ENCODE measurements at places on chromosomes 16 and 17.

DNA sequence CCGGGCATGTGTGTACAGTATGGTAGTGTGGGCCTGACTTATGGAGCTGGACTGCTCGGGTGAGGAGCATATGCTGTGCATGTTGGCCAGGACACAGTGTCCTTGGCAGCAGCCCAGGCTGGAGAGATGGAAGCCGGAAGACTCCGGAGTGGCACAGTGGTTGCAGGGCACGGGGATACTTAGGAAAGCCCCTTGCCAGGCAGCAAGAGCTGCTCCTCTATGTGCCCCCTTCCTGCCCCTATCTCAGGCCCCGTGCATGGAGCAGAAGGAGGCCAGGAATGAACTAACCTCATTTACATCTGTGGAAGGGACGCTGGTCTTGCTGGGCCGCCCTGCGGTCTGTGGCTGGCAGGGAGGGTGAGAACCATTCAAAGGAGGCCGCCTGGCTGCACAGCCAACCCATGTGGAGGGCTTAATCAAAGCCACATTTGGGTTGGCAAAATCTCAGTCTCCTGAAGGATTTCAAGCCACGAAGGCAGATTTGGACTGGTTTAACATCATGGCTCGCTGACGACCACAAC lies 32.2 kb upstream of the RCVRN start:
- no peak for DNase-seq

DNA sequence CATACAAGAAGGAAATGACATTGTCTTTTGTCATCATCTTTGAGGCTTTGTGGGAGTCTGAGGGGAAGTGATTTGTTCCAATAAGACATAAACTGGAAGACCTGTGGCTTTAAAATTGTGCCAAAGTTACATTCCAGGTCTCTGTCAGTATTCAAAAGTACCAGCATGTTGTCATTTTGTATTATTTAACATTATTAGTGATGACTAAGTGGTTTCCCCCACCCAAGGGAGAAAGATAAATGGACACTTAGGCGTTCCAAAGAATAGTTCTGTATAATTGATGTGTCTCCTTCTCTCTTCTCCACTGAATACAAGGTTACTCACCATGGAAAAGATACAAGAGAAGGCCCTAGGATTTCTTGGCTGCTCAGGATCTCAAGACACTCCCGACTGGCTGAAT lies 3.8 kb downstream of the CFAP97D1 start:
- no peak for DNase-seq

- DNase-seq, result no peak
Measured at GRCh38 chr16:55273356-55273755, 50.6 kb upstream of the IRX6 start.

GRCh38 chr17:42640121-42640520 lies 19.0 kb upstream of the TUBG2 start:
- DNase-seq, result no peak

- DNase-seq, result no peak
Measured at GRCh38 chr16:81586417-81586816, 141.8 kb downstream of the CMIP start.

- DNase-seq, result no peak
Measured at GRCh38 chr16:67723151-67723910, 4.2 kb upstream of the GFOD2 start.

DNA sequence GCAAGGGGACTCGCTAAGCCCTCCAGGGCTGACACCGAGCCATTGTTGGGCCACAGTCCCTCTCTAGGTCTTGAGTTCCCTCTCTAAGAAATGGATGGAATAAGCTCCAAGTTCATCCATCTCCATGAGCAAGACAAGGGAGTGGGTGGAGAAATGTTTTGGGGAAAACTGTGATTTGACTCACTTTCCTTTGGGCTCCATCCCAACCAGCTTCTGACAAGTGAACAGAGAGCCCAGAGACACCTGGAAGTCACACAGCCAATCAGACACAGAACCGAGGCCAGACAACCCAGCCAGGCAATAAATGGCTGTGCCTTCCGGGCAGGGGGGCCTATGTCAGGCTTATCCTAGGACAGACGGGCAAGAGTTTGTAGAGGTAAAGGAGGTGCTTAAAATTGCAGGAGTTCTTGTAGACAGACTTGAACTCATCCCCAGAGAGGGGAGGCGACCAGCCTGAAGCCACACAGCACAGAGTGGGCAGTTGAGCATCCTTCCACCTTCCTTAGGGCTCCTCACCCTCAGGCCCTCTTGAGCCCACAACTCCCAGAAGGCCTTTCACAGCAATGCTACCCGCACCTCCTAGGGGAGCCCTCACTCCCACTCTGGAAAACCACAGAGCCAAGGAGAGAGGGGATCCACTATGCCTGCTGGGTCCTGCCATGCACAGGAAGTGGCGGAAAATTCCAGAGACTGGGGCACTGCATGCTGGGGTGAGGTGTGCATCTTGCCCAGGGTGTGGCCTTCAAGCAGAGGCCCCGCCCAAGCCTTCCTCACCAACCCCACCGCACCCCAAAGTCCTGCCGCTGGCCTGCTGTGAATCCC lies 9.5 kb upstream of the FAM83G start:
- no peak for DNase-seq

GRCh38 chr16:47888142-47888541 lies 267.7 kb downstream of the ABCC12 start:
- no peak for DNase-seq

GRCh38 chr17:49964303-49964768 lies 4.7 kb upstream of the DLX4 start:
- DNase-seq, result no peak

- DNase-seq, result no peak
Measured at GRCh38 chr16:22633280-22633679, 122.6 kb downstream of the NPIPB5 start.

DNA sequence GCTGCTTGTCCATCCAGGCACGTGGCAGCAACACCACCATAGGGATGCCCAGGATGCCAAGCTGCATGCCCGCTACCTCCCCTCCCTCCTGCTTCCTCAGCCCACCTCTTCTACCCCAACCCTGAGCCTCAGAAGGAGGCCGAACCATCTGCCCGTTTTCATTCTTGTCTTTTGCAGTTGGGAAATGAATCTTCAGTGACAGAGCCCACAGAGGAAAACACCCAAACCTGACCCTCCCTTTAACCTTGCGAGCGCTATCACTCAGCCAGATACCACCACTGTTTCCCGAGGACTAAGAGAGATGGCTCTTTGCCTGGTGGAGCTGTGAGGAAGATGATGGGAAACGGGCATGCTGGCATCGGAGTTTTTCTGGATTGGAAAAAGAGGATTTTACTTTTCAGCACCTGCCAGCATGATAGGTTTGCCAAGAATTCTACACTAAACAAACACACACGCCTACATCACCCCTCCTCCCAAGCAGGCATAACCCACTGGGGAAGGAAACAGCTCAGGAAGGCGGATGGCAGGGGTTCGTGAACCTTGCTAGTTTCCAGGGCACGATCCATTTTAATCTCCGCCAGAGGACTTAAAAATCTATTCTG lies 457.4 kb downstream of the SLC39A11 start:
- DNase-seq, result no peak

DNA sequence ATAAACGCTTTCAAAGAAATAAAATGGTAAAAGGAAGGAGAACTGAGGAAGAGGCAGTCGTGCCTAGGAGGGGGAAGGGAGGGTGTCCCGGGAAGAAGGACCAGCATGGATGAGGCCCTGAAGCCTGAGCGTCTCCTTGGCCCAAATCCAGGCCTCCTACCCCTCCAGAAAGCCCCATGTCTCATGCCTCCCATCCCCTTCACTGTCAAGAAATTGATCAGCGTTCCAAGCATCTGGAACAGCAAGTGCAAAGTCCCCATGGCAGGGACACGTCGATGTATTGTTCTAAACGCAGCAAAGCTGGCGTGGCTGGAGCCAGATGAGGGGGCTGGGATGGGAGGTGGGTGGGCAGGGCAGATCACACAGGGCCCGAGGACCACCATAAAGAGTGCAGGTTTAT lies 22.6 kb downstream of the SEC14L5 start:
- DNase-seq, result no peak

- no peak for DNase-seq
Measured at GRCh38 chr16:31360251-31360650, 5.3 kb downstream of the ITGAX start.

DNA sequence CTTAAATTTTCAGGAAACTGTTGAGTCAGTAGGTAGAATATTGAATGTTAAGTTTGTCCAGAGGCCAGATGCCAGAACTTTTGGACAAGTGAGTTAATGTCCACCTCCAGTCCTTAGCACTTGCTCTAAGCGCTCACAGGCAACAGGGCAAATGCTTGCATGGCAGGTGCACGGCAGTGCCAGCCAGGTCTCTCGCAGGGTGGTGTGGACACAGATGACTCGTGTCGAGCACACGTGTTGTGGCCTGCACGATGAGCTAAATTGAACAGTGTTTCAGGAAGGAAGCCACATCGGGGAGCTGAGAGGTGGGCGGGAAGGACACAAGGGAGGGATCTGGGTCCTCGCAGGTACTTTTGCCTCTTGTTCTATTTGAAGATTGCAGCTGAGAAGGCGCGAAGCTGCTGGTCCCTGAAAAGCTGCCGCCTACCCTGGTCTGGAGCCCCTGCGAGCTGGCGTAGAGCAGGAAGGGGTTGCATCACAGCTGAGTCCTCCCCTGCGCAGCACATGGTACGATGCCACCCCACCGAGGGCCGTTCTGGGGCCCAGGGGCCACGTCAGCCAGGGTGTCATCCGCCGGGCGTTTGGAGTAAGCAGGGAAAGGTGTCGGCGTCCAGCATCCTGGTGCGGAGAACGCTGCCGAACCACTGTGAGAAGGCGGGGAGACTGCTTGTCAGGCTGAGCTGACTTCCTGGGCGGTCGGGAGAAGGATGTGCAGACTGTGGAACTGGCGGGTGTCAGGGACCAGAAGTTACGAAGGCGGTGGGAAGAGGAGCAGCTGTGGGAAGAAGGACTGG lies 6.3 kb downstream of the RAB40C start:
- no peak for DNase-seq

GRCh38 chr16:87424266-87424665 lies 32.1 kb downstream of the MAP1LC3B start:
- DNase-seq, result no peak

- DNase-seq, result peak; percentile 56
Measured at GRCh38 chr17:45385331-45385997, 47.2 kb downstream of the ARHGAP27 start.

- no peak for DNase-seq
Measured at GRCh38 chr17:72600934-72601333, 480.1 kb downstream of the SOX9 start.

GRCh38 chr17:3004925-3005324 lies 58.5 kb downstream of the OR1D5 start:
- DNase-seq, result no peak

DNA sequence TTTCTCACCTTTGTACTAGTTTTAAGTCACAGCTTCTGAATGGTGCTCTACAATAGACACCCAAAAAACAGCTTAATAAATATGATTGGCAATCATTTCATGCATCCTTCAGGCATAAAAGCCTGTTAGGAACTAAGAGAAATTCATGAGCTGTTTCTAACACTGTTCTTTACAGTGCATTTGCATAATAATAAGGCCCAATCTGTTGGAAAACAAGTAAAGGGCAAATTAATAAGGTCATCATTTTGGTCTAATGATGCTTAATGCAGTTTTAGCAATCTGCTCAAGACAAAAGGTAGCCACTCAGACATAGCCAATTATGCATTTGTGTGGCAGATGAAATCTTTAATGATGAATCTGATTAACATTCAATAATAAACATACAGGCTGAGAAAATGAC lies 55.5 kb upstream of the NACA2 start:
- no peak for DNase-seq

GRCh38 chr17:74800531-74800930 lies 24.4 kb upstream of the NAT9 start:
- no peak for DNase-seq

DNA sequence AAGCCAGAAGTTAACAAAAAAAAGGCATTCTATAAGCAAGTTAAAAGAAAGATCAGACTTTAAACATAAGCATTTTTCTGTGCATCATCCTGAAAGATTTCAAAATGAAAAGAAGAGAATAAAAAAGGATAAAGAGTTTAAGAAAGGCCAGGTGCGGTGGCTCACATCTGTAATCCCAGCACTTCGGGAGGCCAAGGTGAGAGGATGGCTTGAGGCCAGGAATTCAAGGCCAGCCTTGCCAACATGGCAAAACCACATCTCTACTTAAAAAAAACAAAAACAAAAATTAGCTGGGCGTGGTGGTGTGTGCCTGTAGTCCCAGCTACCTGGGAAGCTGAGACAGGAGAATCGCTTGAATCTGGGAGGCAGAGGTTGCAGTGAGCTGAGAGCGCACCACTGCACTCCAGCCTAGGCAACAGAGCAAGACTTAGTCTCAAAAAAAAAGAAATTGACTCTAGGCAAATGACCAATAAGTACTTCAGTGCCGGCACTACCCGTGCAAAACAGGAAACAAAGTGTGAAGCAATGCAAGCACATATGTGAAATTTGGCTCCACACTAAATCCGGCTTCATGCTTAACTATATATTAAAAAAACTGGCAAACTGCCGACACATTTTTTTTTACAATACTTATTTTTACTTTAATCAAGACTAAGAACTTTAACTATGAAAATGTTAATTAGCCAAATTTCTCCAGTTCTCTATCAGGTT lies 83.2 kb upstream of the C17orf78 start:
- DNase-seq, result no peak

GRCh38 chr17:78977997-78978973 lies 1.4 kb downstream of the LGALS3BP start:
- no peak for DNase-seq

DNA sequence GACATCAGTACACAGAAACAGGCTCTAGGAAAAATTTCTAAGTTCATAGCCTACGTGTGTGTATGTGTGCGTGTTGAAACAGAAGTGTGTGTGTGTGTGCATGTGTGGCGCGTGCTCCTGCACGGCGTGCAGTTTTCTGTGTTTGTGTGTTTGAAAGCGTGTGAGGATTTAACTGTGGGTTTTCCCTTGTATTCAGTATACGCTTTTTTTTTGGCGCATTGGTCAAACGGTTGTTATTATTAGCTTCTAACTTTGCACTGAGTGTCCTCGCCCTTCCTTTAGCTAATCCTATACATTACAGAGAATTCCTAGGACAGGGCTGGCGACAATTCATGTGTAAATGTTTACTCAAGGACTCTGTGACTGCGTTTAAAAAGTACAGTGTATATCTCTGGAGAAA lies 23.0 kb downstream of the TMC6 start:
- no peak for DNase-seq

DNA sequence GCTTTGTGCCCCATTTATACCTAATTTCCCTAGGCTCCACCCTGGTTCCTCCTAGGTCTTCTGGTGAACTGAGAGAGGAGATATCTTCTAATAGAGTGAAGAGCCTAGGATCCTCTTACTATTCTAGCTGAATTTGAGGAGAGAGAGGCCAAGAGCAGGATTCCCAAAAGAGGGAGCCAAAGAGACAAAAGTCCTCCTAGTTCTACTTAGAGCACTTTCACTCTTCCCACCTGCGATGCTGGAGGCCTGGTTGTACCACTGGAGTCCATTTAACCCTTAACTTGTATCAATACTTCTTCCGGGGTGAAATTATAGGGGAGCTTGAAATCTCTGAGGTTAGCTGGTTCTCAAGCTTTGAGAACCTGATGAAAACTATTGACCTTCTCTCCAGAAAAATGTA lies 3.4 kb upstream of the SSH2 start:
- no peak for DNase-seq

GRCh38 chr16:88368994-88369393 lies 13.8 kb upstream of the ZNF469 start:
- no peak for DNase-seq

All from caudate nucleus (tissue), 63 donors.